ENCODE measurements at places on chromosomes 2 and 18.

DNA sequence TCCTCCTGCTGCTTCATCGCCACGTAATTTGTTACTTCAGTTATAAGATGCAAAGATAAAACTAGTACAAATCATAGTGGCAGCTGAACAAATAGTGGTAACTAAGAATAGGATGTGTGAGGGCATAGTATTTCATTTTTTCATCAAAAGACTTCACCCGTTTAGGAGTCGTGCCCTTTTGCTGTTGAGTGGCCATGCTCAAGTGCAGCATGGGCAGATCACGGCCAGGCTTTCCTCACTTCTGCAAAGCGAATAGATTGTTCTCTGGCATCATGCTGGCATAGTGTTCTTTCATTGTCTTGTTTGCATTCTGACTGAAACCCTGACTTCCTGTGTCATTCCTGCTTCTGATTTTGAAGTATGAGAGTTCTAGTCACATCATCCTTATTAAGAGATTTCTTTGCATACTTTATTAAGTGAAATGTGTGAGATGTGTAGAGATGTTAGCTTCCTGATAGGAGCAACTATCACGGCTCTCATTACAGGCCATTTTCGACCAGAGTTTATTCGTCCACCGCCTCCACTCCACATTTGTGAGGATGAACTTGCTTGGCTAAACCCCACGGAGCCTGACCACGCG is 11.8 kb downstream of the CNOT11 start:
- no peak for DNase-seq

DNA sequence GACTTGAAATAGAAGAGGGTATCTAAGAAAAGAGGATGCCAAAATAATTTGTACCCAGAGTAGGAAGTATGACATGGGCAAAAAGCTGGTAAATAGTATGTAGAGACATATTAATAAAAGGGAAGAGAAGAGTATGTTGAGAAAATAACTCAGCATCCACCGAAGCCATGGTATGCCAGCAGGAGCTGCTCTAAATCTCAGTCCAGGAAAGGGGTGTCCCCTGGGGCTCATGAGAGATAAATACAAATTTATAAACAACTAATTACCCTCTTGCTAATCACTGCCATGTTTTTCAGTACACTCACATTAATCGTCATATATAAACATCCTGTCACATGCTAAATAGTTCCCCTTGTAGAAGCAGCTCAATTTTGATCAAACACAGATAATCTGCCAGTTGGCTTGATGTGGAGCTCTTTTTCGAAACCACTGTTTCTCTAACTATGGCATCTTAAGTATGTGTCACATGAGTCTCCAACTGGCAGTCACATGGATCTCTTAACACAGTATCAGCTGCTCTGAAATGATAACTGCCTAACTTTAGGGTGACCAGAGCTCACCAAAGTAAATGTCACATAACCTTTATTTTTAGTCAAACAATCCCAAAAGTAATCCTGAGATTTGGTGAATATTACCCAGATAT is 31.9 kb downstream of the EXOC6B start:
- peak; percentile 38 for DNase-seq

DNA sequence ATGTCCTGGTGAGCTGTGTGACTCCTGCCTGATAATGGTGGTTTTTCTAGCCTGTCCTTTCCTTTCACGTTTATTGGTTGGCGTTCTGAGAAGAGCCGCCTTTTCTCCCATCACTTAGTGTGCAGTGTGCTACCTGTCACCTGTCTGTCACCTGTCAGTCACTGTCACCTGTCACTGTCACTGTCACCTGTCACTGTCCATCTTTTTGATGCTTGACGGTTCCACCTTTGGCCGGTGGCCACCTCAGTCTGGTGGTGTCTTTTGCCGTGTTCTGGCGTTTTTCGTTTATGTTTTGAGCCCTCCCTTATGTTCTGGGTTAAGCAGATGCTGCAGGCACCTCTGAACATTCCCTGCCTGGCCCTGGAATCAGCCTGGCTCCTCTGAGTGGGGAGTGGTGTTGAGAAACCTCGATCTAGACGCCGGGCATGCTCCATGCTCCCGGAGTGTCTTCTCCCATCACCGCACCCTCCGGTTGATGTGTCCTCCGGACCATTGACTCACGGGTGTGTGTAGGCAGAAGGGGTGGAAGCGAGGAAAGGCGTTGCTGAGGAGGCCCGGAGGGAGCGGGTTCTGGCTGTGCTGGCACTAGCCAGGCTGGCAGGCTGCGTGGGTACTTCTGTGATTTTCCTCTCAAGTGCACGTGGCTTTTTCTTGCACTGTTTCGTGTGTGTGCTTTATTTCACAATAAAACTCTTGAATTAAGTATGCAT is 20.7 kb downstream of the DTYMK start:
- DNase-seq, result no peak

DNA sequence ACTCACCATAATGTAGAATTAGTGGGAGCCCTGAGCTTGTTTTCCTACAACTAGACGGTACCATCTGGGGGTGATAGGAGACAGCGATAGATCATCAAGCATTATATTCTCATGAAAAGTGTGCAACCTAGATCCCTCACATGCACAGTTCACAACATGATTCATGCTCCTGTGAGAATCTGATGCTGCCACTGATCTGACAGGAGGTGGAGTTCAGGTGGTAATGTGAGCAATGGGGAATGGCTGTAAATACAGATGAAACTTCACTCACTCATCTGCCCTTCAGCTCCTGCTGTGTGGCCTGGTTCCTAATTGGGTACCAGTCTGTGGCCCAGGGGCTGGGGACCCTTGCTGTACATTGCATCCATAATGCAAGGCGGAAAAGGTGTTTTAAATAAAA is 60.7 kb downstream of the USP34 start:
- no peak for DNase-seq

- DNase-seq, result peak; percentile 19
Observed at GRCh38 chr2:3242747-3243369, 134.8 kb downstream of the EIPR1 start.

GRCh38 chr2:38740851-38741731 is 10.1 kb downstream of the SRSF7 start:
- peak; percentile 32 for DNase-seq

GRCh38 chr18:35253655-35254287 is 12.9 kb downstream of the ZNF397 start:
- DNase-seq, result no peak

DNA sequence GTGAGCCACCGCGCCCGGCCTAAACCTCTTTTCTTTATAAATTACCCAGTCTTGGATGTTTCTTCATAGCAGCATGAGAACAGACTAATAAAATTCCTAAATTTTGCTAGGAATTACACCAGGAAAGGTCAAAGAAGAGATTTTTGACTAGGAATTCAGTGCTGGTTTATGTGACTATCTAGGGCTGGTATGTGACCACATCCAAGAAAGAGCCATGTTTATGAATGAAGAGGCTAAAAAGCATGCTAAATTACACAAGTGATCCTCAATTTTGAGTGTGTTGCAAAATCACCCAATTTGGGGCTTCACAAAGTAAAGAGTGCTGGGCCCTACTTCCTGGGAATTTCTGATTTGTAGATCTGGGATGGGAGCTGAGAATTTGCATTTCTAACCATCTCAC is 123.6 kb downstream of the CSRNP3 start:
- DNase-seq, result no peak

GRCh38 chr18:2310886-2311285 is 260.4 kb downstream of the METTL4 start:
- DNase-seq, result no peak

DNA sequence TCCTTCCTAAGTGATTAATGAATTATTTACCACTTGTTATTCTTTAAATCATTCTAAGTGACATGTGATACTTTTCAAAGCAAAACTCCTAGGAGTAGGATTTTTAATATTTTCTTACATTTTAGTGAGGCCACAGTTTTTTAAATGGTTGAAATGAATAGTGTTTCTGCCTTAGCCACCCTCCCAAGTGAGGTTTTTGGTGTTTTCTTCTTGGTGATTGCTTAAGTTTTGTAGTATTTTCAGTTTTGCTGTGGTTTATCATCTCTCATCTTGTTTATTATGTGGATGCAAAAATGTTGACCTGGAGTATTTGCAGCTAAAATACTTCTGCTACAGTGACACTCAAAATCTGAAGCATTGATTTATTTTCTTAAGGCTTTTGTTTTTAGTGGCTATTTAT is 9.8 kb downstream of the AFTPH start:
- DNase-seq, result no peak

- peak; percentile 53 for DNase-seq
Observed at GRCh38 chr2:64525317-64525613, 1.1 kb downstream of the AFTPH start.

- no peak for DNase-seq
Observed at GRCh38 chr2:120367221-120367620, 21.3 kb downstream of the INHBB start.

- no peak for DNase-seq
Observed at GRCh38 chr2:217972490-217972889, 30.3 kb downstream of the TNS1 start.

GRCh38 chr2:47128705-47129104 is 26.4 kb downstream of the STPG4 start:
- no peak for DNase-seq

DNA sequence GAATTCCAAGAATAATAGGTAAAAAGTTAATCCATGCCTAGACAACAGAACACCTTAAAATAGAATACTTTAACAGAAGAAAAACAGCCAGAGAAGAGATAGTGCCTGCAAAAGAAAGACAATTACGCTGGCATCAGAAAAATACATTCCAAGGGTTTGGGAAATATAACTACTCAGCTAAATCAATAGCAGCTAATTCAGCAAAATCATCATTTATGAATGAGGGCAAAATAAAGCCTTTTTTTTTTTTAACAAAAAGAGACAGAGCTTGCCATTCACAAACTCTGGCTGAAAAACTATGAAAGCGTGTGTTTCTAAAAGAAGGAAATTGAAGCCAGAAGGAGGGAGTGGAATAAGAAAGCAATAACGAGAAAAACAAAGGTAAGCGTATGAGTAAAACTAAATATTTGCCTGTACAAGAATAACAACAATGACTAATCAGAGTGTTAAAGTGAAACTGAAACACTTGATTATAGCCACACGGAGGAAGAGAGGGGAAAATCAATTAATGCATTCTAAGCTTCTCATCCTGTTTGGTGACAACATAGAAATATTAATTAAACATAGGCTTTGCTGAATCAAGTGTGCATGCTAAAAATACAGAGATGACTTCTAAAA is 90.2 kb downstream of the EHD3 start:
- peak; percentile 65 for DNase-seq

- peak; percentile 80 for DNase-seq
Observed at GRCh38 chr18:3458952-3459853, 9.2 kb downstream of the TGIF1 start.

- DNase-seq, result peak; percentile 56
Observed at GRCh38 chr2:151251012-151251411, 10.7 kb downstream of the RBM43 start.

DNA sequence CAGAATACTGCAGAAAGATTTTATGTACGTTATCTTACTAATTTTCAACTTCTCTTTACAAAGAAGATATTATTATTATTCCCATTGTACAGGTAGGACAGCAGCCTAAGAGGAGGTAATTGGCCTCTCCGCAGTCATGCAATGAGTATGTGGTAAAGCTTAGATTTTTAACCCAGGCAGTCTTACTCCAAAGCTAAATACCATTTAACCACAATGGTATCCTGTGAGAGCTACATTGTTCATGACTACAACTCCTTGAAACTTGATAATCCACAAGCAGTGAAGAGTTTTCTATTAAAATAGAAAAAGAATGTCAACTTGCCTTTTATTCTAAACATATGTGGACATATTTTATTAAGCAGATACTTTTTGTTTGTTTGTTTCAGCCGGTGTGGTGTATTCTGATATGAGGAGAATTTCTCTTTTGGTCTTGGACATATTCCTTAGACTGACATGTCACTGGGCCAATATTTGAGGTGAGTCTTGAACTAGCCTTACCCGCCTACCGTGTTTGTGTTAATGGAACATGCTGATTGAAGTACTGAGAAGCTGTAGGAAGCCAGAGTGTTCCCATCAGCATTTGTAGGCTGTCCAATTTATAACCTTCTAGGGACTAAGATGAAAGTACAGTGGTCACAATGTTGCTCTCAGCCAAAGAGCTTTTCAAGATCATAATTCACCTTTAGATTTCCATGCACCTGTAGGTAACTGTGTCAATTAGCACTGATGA is 293.9 kb upstream of the DCC start:
- peak; percentile 78 for DNase-seq

- DNase-seq, result no peak
Observed at GRCh38 chr18:78612801-78613200, 366.8 kb upstream of the SALL3 start.

DNA sequence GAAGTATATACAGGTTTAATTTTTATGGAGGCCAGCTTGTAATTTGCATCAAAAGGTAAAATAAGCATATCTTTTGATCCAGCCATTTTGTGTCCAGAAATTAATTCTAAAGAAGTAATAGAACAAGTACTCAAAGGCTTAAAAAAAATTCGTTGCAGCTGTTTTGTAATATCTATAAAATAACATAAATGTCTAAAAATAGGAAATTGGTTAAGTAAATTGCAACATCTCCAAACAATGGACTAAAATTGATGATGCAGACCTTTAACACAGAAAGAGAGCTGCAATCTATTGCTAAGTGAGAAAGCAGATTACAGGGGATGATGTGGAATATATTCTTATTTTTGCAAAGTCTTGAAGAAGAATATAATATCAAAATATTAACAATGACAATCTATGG is 19.4 kb downstream of the AAK1 start:
- DNase-seq, result no peak

DNA sequence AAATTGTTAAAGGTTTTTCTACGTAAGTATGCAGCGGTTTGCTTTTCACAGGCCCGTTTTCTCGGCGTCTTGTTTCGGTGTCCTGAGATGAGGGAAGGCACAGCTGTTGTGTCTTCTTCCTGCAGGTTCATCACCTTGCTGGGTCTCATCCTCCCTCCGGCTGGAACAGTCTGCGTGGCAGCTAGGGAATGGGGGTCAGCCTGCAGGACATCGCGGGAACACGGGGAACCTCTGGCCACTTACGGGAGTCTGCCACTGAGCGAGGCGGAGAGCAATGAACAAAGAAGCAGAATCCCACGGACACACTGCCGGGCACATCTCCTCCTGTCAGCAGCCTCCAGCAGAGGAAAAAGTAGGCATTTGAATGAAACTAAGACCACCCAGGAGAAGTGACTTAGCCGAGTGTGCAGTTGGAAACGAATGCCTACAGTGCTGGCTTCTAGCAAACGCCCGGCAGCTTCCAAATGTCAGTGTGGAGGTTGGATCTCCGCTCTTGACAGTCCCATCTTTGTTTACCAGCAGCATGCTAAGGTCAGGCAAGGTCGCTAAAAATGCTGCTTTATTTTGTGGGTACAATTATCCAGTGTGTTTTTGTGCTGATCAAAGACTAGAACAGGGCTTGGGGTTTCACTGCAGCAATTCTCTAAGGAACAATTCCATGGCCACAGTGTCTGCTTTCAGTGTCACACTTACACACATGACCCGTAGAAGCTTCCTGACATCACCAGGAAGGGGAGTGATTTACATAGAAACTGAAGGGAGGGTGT is 109.8 kb upstream of the SEC11C start:
- DNase-seq, result no peak

GRCh38 chr2:163213661-163214081 is 375.1 kb upstream of the KCNH7 start:
- peak; percentile 59 for DNase-seq

- DNase-seq, result no peak
Observed at GRCh38 chr2:145351864-145352425, 832.0 kb upstream of the ZEB2 start.

GRCh38 chr2:167607211-167607610 is 640.2 kb downstream of the STK39 start:
- DNase-seq, result no peak
